Stimulated activated CD8-positive, alpha-beta memory T cell treated with anti-CD3 and anti-CD28 coated beads, Interleukin-15, amount 100 ng/mL, for 4 hours (primary cell): ENCODE measurements at places on chromosomes 4 and X.

DNA sequence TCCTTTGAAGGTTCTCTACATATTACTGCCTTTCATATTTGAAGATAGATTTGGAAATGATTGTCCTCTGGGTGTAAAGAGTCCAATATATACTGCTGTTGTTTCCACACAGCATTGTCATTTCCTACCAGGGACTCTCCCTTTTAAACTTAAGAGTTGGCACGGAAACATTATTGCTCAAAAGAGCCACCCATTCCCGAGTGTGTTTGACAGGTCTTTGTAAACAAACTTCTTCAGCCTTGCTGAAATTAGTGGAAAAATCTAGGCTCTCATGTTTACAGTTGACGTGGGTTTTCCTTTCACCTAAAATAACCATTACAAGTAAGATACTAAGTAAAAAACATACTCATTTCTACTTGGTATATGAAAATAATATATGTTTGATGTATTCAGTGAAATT, 111.4 kb upstream of the LIMCH1 start:
- no peak for DNase-seq

DNA sequence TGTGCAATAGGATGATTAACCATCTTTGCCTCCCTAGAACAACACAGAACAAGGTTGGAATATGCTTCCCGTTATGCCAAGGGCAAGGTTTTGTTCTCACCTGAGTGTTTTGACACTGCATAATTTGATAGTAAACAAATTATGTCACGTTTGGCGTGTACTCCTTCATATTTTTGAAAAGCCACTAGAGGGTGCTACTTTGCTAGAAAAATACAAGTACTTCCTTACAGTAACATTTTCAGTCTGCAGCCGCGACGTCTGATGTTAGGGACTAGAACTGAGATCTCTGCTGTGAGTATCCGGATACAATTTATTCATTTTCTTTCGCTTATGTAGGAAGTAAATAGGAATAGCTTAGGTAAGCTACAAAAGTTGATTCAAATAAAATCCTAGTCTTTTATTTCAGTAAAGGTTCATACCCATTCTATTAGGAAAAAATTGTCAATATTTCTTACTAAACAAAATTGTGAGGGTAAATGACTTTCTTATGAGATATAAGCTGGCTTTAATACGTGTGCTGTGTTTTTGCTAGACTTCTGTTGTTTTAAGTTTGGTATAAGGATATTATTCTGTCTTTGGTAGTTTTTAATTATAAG, 181.1 kb upstream of the WDFY3 start:
- no peak for DNase-seq

DNA sequence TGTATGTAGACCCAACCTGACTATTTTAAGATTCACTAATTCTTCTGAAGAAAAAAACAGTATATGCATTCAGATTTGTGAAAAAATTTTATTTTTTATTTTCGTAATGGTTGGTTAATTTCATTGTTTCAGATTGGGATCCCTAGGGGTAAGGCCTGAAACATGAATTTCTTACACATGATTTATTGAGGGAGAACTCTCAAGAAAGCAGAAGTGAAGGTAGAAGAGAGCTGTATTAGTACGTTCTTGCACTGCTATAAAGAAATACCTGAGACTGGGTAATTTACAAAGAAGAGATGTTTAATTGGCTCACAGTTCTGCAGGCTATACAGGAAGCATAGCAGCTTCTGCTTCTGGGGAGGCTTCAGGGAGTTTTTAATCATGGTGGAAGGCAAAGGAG, 611.9 kb upstream of the TECRL start:
- DNase-seq = no peak

DNA sequence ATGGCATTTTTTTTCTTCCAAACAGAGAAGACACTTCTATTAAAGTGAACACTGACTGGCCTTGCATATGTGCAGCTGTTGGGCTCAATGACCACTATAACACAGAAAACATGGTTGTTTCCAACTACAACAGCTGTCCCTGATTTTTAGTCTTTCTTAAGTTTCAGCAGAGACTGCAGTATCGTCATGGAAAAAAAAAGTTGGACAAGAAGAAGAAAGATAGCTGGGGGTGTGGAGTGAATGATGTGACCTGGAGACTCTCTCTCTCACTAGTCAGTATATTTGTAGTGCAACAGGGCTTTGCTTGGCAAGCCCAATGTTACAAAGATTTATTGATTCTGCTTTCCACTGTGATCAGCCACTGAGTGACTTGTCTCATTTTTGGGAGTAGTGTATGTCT, 29.5 kb upstream of the C4orf54 start:
- DNase-seq = no peak

GRCh38 chr4:179695175-179695574, 2252.9 kb upstream of the AGA start:
- DNase-seq = no peak

- no peak for DNase-seq
Measured at GRCh38 chr4:39050590-39050989, 11.4 kb upstream of the KLHL5 start.

- DNase-seq = no peak
Measured at GRCh38 chrX:13047759-13048158, 3.3 kb upstream of the FAM9C start.

- DNase-seq = no peak
Measured at GRCh38 chr4:119260528-119260927, 48.0 kb downstream of the USP53 start.

- no peak for DNase-seq
Measured at GRCh38 chr4:63566658-63567057, 842.6 kb downstream of the TECRL start.

DNA sequence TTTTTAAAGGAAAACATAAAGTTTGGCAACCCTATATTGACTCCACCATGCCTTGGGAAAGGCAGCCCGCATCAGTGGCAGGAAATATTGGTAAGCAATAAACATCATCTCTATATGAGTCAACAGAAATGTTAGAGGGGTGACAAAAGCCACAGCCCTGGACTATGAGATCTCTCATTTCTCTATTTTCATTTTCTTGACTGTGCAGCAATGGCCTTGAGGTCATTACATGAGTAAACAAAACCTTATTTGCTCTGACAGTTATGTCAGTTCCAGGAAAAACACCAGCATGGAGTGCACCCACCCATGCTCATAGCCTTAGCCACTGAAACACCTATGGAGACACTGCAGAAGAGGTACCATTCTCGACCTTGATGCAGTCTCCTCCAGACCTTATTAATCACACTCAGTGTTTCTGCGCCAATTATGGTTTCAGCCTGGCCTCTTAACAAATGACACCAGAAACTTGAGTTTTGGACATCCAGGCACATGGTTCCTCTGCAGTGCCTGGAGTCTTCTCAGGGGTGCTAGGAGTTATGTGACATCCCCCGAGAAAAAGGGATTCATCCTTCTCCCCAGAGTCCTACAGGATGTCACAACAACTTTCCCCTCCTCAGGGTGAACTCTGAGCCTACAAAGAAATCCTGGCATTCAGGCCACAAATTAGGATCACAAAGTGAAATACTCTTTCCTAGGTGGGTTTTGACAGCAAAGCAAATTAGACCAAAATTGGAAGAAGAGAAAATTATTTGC, 16.0 kb upstream of the HPGD start:
- DNase-seq = no peak
